ENCODE measurements at places on chromosomes 5 and 9. TPM values are rescaled to one million over a fixed set of nuclear protein-coding genes. Genes with fewer than 3 reads are reported as not detected.

The FAM153A gene
- total RNA-seq, result not detected

The C9orf153 gene
- total RNA-seq, result 1.6 TPM

The NMUR2 gene
- not detected for total RNA-seq

The CCIN gene
- total RNA-seq, result 1.0 TPM

The TLX3 gene
- total RNA-seq, result not detected

The FOXD4L3 gene
- total RNA-seq, result not detected

The CCNJL gene
- 3.1 TPM for total RNA-seq

The BARHL1 gene
- total RNA-seq, result not detected

The SRA1 gene
- 15.1 TPM for total RNA-seq

The GABRP gene
- total RNA-seq, result under 0.01 TPM

The TMC1 gene
- total RNA-seq, result 0.52 TPM

The ATP10B gene
- total RNA-seq, result under 0.01 TPM

The MGAT4B gene
- total RNA-seq, result 32.4 TPM

The TUT7 gene
- 24.0 TPM for total RNA-seq

The PITX1 gene
- total RNA-seq, result 2.6 TPM

The PCDHA13 gene
- total RNA-seq, result under 0.01 TPM

The LCN1 gene
- not detected for total RNA-seq

The MORN5 gene
- total RNA-seq, result not detected

The SLC25A2 gene
- total RNA-seq, result 0.52 TPM

The SLC6A18 gene
- not detected for total RNA-seq

The STPG3 gene
- total RNA-seq, result not detected

The SLC46A2 gene
- under 0.01 TPM for total RNA-seq

The ZBED3 gene
- total RNA-seq, result 0.52 TPM

The C1QTNF2 gene
- total RNA-seq, result 15.1 TPM

The NDUFA8 gene
- 40.2 TPM for total RNA-seq

The FBN2 gene
- 86.1 TPM for total RNA-seq

The ORM2 gene
- not detected for total RNA-seq

The SPINK7 gene
- total RNA-seq, result not detected

The PCDHB11 gene
- 4.2 TPM for total RNA-seq

The CRHBP gene
- not detected for total RNA-seq

The FKTN gene
- 13.0 TPM for total RNA-seq

The SLC6A7 gene
- not detected for total RNA-seq

The KIF27 gene
- total RNA-seq, result 6.3 TPM

The MINAR2 gene
- not detected for total RNA-seq

The LRRC70 gene
- total RNA-seq, result 5.7 TPM

The HTR4 gene
- not detected for total RNA-seq

The KIAA0825 gene
- 5.2 TPM for total RNA-seq

The SH3PXD2B gene
- 12.0 TPM for total RNA-seq

The SAXO1 gene
- total RNA-seq, result not detected

The PAIP2 gene
- 86.6 TPM for total RNA-seq

The IRX2 gene
- total RNA-seq, result 0.52 TPM
